Stimulated activated CD8-positive, alpha-beta memory T cell treated with anti-CD3 and anti-CD28 coated beads, Interleukin-7, amount 100 ng/mL, for 4 hours (primary cell): ENCODE measurements at places on chromosomes 4 and X.
A peak's percentile ranks its signal among the peaks of the same experiment; 100 is the strongest.

GRCh38 chrX:24391389-24391788 lies 30.9 kb downstream of the SUPT20HL1 start:
- no peak for DNase-seq

GRCh38 chrX:40282946-40283660 lies 185.3 kb upstream of the BCOR start:
- no peak for DNase-seq

DNA sequence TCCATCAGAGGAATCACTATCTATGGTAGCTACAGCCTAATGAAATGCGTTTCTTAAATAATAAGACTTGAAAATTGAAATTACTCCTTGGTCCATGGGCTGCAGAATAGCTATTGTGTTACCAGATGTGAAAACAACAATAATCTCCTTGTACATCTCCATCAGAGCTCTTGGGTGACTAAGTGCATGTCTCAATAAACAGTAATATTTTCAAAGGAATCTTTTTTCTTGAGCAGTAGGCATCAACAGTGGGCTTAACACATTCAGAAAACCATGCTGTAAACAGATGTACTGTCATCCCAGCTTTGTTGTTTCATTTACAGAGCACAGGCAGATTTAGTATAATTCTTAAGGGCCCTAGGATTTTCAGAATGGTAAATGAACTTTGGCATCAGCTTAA lies 67.3 kb downstream of the GLUD2 start:
- DNase-seq = no peak

- no peak for DNase-seq
These were observed 67.2 kb downstream of the ANTXR2 start for GRCh38 chr4:80005863-80006262.

GRCh38 chr4:77157859-77158486 lies 966 bp downstream of the CCNG2 start:
- peak; percentile 44 for DNase-seq
